ENCODE measurements at places on chromosomes 2 and 18.
A peak's percentile ranks its signal among the peaks of the same experiment; 100 is the strongest.

GRCh38 chr2:54289917-54290316 is 33.9 kb upstream of the TSPYL6 start:
- no peak for DNase-seq

GRCh38 chr18:45926691-45927090 is 40.4 kb downstream of the EPG5 start:
- no peak for DNase-seq

DNA sequence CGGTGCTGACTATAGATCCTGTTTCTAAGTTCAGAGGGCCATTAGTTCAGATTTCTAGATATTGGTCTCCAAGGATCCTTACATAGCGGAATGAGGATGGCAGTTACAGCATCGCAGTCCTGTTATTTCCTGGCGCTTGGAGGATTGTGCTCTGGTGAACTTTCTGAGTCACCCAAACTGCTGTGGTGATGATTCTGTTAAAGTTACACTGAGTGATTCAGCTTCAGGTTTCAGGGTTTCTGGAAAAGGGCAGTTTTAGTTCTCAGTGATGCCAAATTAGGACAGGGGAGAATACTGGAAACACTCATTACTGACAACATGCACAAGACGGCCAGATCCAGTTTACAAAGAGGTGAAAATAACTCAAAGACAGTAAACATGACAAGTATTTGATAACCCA is 52.1 kb upstream of the ANKRD62 start:
- DNase-seq, result peak; percentile 67

- DNase-seq, result peak; percentile 33
Measured at GRCh38 chr2:68943581-68944568, 8.8 kb downstream of the GKN2 start.

DNA sequence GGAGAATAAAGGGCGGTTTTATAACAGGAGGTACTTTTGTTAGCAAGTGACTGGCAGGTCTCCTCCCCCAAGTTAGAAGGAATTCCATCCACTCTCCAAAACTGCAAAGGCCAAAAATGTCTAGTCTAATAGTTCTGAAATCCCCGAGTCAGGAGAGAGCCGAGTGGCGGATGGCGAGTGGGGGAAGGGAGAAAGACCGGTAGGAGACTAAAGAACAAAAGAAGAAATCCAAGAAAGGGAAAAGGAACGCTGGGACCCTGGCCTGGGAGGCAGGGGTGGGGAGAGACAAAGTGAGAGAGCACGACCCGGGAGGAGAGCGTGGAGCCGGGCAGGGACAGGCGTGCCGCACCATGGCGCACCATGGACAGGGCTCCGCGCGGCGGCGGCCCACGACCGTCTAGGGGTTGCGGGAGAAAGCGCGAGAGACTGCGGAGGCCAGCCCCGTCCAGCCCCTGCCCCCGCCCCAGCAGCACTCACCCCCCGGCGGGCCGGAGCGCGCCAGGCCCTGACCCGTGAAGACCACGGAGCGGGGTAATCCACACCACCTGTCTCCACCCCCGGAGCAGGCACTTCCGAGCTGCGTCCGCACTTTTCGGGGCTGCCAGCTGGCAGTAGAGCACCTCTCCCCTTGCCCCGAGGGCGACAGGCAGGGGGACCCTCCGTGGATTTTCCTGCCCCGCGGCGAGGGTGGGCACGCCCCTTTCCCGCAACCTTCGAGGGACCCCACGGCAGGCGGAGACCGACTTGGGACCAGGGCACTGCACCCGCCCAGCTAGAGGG is 1.6 kb downstream of the CDH2 start:
- peak; percentile 15 for DNase-seq

DNA sequence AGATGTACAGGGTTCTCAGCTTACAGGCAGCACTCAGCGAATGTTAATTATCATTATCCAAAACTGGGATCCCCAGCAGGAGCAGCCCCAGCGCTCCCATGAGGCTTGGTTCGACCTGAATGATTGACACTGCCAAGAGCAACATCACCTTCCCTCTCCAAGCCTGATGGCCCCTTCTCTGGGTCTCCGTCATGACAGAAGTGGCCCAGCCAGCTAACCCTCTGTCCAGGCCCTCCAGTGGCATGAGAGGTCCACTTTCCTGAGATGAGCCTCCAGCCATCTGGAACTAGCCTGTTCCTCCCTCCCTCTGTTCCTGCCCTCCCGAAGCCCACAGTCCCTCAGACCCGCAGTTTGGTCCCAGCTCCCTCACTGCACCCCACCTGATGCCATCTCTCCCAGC is 97.0 kb upstream of the RAB6C start:
- no peak for DNase-seq

GRCh38 chr2:11773747-11774525 is 27.5 kb downstream of the LPIN1 start:
- DNase-seq, result no peak

DNA sequence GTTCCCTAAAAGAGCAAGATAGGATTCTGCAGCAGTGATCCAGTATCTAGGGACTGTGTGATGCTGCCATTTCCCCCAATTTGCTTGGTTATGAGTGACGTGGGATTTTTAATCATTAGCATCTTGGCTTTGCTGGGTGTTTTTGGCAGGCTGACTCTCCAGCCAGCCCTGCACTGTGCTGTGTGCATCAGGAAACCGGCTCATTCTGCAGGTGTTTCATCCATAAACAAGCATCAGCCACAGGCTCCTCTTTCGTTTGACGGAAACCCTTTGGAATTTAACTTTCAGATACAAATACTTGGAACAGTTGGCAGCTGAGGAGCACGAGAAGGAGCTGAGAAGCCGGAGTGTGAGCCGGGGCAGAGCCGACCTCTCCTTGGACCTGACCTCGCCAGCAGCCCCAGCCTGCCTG is 135.9 kb downstream of the TPGS2 start:
- DNase-seq, result no peak

GRCh38 chr2:146123714-146124113 is 1603.8 kb upstream of the ZEB2 start:
- DNase-seq, result no peak

DNA sequence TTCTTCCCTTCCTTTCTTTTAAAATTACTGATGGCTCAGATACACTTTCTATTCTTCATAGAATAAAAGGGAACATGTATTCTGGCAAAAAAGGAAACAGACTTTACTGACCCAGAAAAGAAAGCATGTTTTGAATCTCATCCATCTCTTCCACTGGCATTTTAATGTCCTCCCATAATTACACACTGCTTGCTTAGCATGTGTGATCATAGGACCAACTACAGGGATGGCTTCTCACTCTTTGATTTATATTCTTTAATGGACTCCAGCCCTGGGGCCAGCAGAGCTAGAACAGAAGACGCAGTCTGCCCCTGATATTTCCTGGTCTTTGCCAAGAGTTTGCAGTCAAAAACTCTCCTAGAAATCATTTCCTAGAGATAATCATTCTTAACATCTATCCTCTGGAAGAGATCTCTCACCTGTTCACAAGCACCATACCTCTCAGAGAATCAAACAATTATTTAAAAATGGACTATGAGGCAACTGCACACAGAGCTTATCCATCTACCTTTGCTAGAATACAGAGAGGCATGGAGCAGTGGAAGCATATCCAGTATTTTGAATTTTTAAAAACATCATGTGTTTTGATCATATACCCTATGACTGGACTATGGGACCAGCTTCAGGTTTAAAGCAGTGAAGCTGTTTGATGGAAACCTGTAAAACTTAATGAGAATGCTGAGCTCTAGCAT is 429.1 kb downstream of the NRXN1 start:
- DNase-seq, result no peak

GRCh38 chr2:195612611-195613495 is 44.2 kb upstream of the SLC39A10 start:
- DNase-seq, result peak; percentile 38

GRCh38 chr2:46763861-46764260 is 151.7 kb downstream of the MCFD2 start:
- DNase-seq, result no peak

- no peak for DNase-seq
Measured at GRCh38 chr2:196515608-196516007, 123.9 kb upstream of the CCDC150 start.

DNA sequence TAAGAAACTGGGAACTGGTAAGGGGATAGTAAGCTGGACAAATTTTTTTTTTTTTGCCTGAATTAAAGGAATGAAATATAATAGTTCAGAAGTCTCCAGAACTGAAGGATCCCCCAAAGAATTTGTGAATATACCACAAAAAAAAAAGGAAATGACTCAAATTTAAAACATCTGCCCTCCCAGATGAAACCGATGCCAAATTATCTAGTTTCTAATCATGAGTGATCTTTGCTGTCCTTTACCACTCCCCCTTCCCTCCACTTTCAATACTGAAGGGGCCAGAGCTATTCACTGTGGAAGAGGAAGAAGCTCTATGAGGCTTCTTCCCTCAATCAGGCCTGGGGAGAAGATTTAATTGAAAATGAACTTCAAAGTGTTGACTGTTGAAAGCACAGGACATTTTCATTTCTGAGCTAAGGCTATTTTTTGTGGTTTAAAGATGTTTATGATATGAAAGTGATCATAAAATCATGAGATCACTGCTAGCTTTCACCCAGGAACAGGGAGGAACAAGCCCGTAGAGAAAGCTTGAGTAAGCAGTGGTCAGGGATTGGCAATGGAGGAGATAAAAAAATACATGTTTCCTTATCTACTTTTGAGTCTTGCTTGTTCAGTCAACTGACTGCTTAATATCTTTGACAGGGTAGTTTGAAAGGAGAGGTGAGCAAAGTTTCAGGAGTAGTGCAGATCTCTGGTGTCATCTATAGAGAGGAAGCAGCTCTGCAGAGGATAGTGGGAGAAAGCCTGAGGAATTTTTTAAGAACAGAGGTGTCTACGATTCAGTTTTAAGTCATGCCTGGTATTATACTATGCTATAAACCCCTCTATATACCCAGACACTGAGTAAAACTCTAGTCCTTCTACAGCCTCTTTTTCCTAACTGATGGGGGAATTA is 409.5 kb upstream of the FIGN start:
- DNase-seq, result peak; percentile 45

GRCh38 chr2:223947711-223948205 is 2.6 kb upstream of the WDFY1 start:
- no peak for DNase-seq

- no peak for DNase-seq
Measured at GRCh38 chr2:217289907-217290280, 430.0 kb upstream of the TNP1 start.

DNA sequence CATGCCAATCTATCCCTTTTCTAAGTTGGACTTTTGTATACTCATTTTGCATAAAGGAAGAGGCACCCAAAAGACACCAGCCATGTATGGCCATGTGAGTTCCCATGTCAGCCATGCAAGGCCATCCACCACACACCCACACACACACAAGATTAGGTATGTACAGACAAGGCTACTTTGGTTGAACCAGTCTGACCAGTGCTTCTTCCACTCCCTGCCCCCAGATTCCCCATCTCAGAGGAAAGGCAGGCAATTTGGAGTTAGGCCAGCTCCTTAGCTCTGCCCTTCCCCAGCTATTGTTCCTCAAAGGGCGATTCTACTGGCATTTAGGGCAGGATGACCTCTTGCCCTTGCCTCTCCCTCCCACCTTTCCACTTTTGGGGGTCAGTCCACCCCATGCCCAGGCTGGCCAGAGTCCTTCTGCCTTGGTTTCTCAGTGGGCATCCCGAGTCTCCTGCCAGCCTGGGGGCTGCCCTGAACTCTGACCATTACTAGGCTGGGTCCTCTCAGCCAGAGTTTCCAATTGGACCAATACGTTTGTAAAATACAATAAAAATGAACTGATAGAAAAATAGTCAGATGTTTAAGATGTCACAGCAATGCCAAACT is 101.1 kb downstream of the ZBTB7C start:
- DNase-seq, result no peak

- no peak for DNase-seq
Measured at GRCh38 chr2:3520591-3520990, 1.3 kb upstream of the ADI1 start.

- no peak for DNase-seq
Measured at GRCh38 chr18:7197854-7198253, 33.0 kb upstream of the LRRC30 start.

- no peak for DNase-seq
Measured at GRCh38 chr18:58544616-58545337, 84.1 kb downstream of the ALPK2 start.

DNA sequence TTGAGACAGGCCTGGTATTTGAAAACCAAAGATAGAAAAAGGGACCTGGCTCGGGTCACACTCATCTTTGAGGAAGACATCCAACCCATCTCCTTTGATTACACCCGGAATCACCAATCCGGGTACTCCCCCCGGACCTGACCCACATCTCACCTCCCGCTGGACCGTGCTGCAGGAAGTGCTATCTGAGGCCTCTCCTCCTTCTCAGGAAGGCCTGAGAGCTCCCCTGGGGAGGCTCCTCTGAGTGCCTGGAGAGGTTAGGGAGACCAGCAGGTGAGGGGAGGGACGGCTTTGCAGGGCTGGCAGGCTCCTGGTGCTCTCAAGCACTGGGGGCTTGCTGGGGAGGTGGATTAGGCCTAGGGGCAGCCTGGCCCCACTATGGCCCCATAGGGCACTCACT is 170.9 kb downstream of the ACKR3 start:
- no peak for DNase-seq

- no peak for DNase-seq
Measured at GRCh38 chr2:167398873-167399272, 510.6 kb downstream of the XIRP2 start.

DNA sequence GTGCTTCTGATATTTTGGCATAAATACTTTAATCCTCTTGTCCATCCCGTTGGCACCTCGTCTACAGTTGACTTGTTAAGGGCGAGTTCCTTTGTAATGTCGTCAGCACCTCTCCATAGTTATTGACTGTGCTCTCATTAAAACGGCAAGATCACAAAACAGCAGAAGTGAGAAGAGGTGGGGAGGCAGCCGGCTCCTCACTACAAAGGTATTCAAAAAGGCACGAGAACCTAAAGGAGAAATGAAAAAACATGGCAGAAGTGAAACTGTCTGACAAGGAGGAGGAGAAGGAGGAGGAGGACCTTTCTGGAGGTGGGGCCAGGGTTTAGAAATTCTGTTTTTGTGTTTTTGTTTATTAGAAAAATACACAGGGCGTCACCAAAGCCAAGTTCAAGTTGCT is 235.6 kb downstream of the BCL11A start:
- DNase-seq, result no peak

- peak; percentile 50 for DNase-seq
Measured at GRCh38 chr2:196601430-196602306, 37.8 kb upstream of the CCDC150 start.

GRCh38 chr2:168210895-168211570 is 36.4 kb downstream of the STK39 start:
- DNase-seq, result peak; percentile 73

DNA sequence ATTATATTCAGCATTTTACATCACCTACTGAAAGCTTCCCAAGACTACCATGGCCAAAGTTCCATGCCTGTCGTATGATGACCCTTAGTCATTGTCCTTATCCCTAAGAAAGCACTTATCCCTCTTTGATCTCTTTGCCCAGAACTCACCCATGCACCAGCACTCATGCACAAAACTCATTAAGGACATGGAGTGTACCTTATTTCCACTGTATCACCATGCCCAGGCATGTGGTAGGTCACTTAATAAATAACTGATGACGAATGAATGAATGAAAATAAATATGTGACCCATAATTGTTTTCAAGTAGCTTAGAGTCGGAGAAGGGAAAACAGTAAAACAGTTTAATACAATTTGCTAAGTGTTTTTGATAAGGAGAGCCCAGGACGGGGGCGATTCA is 220.1 kb downstream of the IKZF2 start:
- DNase-seq, result no peak

All from fibroblast of skin of left biceps (primary cell).